ENCODE measurements at places on chromosomes 3 and 15.

GRCh38 chr3:132606085-132606484 is 9.0 kb downstream of the ACKR4 start:
- no peak for DNase-seq

DNA sequence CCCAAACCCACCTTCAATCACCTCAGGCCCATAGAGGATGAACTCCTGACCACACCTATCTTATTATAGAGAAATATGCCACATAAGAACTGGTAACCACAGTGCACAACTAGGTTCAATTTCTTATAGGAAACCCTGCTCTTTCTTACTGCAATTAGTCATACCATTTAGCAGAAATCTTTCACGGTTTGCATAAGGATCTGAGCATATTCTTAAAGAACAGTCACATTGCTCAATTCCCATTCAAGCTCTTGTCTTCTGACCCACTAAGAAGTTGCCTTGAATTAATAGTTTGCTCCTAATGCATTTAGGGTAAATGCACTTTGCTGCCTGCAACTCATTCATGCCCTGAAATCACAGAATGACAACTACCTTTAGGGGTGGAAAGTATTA is 9.2 kb downstream of the ERC2 start:
- DNase-seq, result no peak

DNA sequence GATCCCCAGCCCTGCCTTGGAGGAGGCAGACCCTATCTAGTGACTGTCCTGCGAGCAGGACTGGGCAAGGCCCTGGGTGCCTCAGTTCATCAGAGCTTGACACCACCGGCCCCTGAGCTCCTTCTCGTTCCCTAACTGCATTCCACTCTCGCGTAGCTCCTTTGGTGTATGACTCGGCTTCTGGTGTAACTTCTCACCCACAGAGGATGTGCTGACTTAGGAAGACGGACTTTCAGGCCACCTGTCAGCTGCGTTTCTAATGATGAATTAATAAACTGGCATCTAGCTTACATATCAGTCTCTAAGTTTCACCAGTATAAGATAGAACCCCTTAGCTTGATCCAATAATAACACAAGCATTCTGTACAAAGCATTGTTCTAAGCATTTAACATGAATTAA is 17.5 kb downstream of the ABCF3 start:
- no peak for DNase-seq

- DNase-seq, result no peak
Measured at GRCh38 chr3:96106701-96107100, 707.7 kb upstream of the EPHA6 start.

GRCh38 chr15:97224191-97224641 is 736.3 kb upstream of the ARRDC4 start:
- no peak for DNase-seq

GRCh38 chr3:46929324-46929723 is 47.2 kb downstream of the CCDC12 start:
- no peak for DNase-seq

- no peak for DNase-seq
Measured at GRCh38 chr15:100222349-100222715, 119.4 kb downstream of the ADAMTS17 start.

GRCh38 chr3:193347521-193348501 is 30.7 kb downstream of the ATP13A5 start:
- no peak for DNase-seq

DNA sequence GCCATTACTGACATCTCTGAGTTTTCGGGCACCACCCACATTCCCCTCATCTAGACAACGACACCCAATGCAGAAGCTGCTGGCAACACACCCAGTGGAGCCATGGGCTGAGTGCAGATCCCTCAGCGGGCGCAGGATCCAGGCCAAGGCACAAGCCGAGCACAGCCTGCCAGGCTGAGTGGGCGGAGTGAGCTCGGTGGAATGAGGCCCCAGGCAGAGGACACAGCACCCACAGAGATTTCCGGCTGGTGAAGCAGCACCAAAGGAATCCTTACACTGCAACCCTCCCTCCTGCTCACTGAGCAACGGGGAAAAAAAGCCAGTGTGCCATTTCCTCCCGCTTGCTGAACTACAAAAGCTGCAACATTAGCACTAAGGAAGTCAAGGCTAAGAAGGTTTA is 34.3 kb downstream of the ZMAT3 start:
- DNase-seq, result no peak

GRCh38 chr15:43102187-43102586 is 3.7 kb downstream of the UBR1 start:
- no peak for DNase-seq

- DNase-seq, result no peak
Measured at GRCh38 chr15:101209285-101209845, 42.5 kb downstream of the CHSY1 start.

GRCh38 chr15:41544650-41545015 is 576 bp upstream of the RPAP1 start:
- DNase-seq, result no peak

GRCh38 chr15:49494842-49495241 is 71.8 kb downstream of the FGF7 start:
- DNase-seq, result no peak

- DNase-seq, result no peak
Measured at GRCh38 chr3:60036803-60037202, 987.0 kb upstream of the CFAP20DC start.

DNA sequence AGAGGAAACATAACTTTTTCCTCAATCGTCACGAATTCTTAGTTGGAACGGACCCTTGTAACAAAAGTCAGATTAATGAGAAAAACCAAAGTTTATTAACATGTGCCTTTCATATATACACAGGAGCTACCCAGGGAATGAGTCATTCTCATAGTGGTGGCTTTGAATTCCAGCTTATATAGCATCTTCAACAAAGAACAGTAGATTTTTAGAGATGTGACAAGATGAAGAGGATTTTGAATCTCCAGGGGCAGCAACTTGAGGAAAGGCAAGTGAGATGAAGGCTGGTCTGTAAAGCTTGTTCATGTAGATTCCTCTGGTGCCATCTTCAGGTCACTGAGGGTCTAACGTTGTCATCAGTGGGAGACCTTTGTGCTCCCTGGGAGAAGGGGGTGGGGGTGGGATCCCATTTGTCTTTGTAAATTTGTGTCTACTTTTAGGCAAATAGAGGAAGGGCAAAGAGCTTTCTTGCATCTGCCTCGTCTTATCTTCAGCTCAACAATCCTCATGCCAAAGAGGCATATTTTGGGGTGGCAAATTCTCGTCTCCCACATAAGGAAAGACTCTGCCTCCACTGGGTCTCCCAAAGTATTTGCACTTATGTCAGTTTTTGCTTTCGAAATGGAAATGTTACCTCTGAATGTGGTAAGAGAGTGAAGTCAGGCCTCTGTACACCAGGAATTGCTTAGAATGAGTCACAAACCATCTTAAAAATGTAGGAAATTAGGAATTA is 29.5 kb downstream of the CLEC3B start:
- peak; percentile 24 for DNase-seq

GRCh38 chr15:81754078-81754477 is 291.7 kb downstream of the MEX3B start:
- no peak for DNase-seq

GRCh38 chr3:172276103-172276502 is 172.2 kb downstream of the GHSR start:
- peak; percentile 40 for DNase-seq

- peak; percentile 89 for DNase-seq
Measured at GRCh38 chr3:52705688-52706686, at the start of the genes GLT8D1 and SPCS1. Gene GLT8D1, minus strand, starts transcription at chr3:52705791. Its CDS starts 5,331 bp downstream, at chr3:52700460. Gene SPCS1, plus strand, starts transcription at chr3:52706106. Its CDS starts 141 bp downstream, at chr3:52706247.

DNA sequence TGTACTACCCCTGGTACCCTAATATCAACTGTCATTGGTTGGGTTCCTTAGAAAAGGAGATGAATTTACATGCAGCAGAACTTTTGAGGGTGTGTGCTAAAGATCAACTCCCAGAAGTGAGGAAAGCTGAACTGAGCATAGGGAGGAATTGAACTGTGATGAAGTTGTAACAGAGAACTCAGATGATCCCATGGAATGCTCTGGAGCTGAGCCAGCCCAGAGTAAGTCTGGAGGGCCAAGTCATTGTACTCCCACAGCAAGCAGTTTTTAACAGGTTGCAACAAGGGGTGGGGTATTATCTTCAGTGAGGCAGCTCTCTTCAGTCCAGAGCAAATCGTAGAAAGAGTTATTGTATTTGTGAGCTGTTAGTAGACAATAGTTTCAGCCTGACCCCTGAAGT is 572.3 kb downstream of the PYDC2 start:
- no peak for DNase-seq

GRCh38 chr3:189094539-189094938 is 77.2 kb upstream of the TPRG1 start:
- no peak for DNase-seq

DNA sequence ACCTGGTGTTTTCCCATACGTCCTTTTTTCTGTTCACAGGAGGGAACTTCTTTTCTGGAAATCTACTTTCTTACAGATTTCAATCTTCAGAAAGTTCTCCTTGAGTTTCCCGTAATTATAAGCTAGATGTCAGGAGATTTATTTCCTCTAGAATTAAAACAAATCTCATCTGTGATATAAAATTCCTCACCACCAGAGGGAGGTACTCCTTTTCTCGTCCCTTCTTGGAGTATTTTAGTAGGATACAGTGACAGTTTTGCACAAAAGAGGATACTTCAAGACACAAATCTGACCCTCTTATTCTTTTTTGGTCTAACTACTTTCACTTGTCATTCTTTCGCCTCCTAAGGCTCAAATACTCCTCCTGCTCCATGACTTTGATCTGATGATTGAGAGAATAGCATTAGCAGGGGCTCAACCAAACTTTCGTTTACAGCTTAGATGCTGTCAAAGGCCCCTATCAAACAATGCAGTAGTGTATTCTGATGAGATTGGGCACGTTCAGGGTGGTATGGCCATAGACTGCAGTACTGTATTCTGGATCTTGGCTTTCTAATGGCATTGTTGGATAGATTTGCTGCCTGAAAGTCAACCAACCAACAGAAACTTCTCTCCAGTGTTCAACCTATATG is 38.0 kb downstream of the TMEM41A start:
- peak; percentile 33 for DNase-seq

DNA sequence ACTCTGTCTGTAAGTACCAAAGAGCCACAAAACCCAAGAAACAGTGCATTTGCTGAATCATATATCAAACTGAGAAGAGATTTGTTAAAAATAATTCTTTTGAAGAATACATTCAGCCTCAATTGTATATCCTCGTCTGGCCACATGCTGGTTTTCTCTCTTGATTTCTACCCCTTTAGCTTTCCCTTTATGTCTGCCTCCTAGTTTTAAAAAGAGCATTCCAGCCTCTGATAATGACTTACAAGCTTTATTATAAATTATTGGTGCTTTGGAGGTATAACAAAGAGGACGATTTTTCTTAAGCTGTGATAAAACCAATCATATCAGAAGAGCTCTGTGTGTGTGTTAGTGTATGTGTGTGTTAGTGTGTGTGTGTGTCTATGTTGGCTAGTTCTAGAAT is 70.4 kb upstream of the ROBO2 start:
- no peak for DNase-seq

DNA sequence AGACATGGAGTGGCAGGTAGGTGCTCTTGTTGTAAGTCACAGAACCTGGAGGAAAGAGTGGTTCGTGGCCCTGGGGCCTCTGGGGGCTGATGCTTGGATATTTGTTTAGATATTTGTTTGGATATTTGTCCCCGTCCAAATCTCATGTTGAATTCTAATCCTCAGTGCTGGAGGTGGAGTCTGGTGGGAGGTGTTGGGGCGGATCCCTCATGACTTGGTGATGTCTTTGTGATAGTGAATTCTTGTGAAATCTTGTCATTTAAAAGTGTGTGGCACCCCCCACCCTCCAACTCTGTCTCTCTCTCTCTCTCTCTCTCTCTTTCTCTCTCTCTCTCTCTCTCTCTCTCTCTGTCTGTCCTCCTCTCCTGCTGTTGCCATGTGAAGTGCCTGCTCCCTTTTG is 122.4 kb downstream of the LPP start:
- no peak for DNase-seq

DNA sequence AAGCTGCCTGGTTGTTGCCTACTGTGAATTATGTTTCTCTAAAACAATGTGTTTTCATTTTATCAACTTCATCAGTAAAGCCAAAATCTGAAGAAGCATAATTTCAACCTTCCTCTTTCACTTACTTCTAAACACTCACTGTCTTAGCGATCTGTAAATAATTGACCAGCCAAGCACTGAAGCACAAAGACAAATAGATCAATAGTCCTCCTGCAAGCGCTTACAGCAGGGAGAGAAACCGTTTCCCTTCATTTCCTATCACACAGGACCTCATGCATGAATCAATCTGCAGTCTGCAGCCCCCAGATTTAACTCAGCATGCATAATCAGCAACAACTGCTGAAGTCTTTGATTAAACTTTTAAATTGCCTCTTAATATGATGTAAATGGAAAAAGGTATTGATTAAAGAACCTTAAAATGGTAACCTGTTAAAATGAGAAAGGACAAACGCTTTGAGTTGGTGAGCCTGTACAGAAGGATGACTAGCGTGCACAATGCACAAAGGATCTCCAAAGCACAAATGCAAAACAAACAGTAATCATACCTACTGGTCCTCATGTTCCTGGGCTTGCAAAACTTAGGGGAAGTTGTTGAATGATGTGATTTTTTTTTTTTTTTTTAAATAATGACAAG is 370.2 kb upstream of the ZNF385D start:
- no peak for DNase-seq

DNA sequence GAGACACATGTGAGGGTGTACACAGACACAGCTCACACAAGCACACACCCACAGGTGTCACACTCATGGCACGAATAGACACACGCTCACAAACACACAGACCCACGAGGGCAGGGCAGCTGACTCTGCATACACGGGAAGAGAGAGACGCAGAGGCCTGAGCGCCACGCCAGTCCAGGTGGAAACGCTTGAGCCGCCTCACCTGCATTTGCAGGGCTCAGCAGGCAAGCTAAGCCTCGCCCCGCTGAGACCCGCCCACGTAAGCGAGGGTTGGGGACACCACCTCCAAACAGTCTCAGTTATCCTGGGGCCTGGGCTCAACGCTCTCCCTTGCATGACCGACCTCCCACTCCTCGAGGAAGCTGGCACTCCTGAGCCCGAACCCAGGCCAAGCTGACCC is 73.2 kb downstream of the TLE3 start:
- no peak for DNase-seq

- DNase-seq, result no peak
Measured at GRCh38 chr15:33315044-33315443, 4.3 kb downstream of the RYR3 start.

DNA sequence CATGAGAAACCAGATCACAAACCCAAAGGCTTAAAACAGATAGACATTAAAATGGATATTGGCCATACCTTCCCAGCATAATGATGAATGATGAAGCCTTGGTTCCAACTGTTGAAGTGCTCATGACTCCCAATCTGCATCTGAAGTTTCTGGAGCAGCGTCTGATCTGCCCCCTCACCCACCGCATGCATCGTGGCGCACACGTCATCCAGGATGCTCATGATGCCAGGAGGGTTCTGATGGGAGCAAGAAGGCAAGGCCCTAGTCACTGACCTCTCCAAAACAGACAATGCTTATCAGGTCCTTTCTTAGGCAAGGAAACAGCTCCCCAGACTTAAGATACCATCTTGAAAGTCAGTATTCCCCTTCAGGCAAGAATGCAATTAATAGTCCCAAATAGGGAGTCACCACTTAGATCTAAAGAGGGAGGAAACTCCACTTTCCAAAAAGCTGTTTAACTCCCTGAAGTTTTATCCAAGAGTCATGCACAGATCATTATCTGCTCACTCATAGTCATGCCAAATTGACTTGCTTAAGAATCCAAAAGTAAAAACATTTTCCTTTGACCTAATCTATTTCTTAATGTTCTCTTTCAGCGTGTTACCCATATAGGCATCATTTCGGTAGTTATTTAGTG is 2.1 kb downstream of the LDHAL6B start:
- no peak for DNase-seq

Data from MM.1S (cell line).